Naive thymus-derived CD4-positive, alpha-beta T cell (primary cell): ENCODE measurements at places on chromosomes 2 and 18. TPM values are rescaled to one million over a fixed set of nuclear protein-coding genes. Genes with fewer than 3 reads are reported as not detected.

ABCG8 gene
- not detected for total RNA-seq

DNA sequence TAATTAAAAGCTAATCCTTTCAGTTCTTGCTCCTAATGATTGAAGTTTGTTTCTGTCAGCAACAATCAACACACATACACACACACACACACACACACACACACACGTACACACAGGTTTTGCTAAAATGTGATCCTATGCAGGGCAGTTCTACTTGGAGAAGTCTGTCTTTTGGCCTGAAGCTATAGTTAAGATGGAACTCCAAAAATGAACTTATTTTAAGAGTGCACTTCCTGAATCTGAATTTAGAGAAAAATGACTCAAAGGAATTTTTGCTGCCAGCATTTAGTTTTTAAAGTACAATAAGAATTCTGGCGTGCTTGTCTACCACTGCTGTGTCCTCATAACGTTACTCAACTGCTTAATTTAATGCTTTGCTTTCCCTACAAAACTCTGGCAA lies 6.6 kb downstream of the GALNT5 start:
- H3K27me3 ChIP-seq: no peaks in the 10 kb centered on the region
- H3K27ac ChIP-seq: no peak overlapping the region
- H3K4me1 ChIP-seq: no peaks in the 10 kb centered on the region
- DNase-seq: no peak
- no peaks in the 10 kb centered on the region for H3K36me3 ChIP-seq

AKAIN1 gene
- total RNA-seq: not detected

DNA sequence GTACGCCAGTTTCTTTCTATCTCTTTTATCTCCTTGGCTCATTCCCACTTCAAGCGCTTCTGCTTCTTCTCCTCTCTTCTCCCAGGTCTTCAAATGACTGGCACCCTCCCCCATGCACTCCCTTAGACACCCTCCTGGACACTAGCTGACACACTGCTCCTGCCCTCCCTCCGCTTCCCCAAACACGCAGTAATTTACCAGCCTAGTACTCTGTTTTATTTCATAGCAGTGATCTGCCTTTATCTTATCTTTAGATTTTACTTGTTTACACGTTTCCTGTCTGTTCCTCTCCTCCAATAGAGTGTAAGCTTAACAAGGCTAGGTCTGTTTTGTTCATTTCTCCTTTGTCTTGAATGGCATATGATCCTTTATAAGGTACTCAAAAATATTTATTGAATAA lies 93.9 kb downstream of the SCN3A start:
- no peaks in the 10 kb centered on the region for H3K27me3 ChIP-seq
- no peak overlapping the region for H3K4me3 ChIP-seq
- no peaks in the 10 kb centered on the region for H3K36me3 ChIP-seq
- H3K4me1 ChIP-seq: no peaks in the 10 kb centered on the region
- H3K27ac ChIP-seq: no peak overlapping the region

DNA sequence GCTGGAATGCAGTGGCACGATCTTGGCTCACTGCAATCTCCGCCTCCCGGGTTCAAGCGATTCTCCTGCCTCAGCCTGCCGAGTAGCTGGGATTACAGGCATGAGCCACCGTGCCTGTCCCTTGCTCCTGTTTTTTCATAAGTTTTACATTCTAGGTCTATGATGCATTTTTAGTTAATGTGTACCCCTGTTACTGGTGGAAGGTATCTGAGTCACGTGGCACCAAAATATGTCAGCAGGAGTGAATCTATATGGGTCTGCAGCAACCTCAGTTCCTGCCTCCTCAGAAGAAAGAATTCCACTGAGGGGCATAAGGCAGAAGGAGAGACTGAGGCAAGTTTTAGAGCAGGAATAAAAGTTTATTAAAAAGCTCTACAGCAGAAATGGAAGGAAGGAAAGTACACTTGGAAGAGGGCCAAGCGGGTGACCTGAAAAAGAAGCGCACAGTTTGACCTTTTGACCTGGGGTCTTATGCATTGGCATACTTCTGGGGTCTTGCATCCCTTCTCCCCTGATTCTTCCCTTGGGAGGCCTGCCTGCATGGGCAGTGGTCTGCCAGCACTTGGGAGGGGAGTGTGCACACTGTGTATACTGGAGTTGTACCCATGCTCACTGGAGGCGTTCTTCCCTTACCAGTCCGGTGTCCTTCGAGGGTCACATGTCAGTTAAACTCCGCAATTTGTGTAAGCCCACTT lies 1.1 kb upstream of the MFSD2B start:
- no peaks in the 10 kb centered on the region for H3K4me1 ChIP-seq
- no peak overlapping the region for H3K27ac ChIP-seq
- H3K4me3 ChIP-seq: no peak overlapping the region
- DNase-seq: no peak
- no peaks in the 10 kb centered on the region for H3K27me3 ChIP-seq
- no peaks in the 10 kb centered on the region for H3K36me3 ChIP-seq

DNA sequence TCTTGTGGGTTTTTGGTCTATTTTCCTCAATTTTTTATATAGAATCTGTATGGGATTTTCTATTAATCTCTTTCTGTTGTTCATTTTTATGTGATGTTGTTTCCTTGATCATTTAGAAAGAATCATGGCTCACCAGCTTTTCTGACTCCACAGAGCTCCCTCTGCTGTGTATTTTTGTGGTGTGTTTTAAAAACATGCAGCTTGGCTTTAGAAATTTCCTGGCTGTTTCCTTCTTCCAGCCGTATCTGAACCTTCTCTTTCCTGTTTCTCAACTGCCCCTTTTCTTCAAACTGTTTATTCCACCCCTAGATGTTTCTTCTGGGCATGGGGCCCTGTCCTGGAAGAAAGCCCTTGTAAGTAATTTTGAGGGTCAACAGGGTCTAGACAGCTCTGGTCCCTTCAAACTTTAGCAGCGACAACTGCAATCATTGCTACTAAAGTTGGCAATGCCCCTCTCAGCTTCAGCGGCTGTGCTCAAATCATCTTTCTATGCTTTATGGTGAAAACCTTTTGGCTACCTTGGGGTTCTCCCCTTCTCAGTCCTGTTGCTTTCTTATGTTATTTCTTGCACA lies 17.6 kb upstream of the COPS8 start:
- DNase-seq: no peak
- no peaks in the 10 kb centered on the region for H3K4me1 ChIP-seq
- H3K4me3 ChIP-seq: no peak overlapping the region
- no peaks in the 10 kb centered on the region for H3K27me3 ChIP-seq
